ENCODE measurements at places on chromosomes 5 and 9.

DNA sequence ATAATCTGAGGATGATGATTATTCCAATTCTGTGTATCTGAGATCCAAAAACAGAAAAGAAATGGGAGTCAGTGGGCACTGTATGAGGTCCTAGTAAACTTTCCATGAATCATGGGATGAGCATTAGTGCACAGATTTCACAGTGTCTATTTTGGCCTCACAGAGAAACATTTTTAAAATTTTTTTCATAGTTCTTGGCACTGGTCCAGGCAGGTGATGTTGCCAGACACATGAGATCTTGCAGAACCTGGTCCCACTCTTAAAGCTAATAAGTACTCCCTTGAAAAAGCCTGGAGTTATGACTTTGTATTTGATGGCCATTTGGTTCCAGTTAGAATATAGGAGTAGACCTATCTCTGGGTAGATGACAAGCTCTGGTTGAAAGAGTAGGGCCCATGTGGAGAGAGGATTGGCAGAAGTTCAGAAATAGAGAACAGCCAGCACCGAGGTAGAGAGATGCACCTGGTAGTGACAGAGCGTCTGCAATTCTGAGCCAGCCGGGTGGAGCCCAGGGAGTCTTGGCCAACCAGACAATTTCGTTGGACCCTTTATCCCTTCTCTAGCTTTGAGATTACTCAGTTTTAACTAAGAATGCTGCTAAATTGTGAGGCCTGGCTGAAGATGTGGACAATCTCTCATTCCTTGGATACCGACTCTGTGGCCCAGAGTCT is 6.3 kb upstream of the TNFSF15 start:
- DNase-seq, result no peak

- no peak for DNase-seq
Observed at GRCh38 chr5:169873642-169874041, 106.7 kb downstream of the INSYN2B start.

- no peak for DNase-seq
Observed at GRCh38 chr5:161544350-161544765, 2.2 kb downstream of the GABRB2 start.

DNA sequence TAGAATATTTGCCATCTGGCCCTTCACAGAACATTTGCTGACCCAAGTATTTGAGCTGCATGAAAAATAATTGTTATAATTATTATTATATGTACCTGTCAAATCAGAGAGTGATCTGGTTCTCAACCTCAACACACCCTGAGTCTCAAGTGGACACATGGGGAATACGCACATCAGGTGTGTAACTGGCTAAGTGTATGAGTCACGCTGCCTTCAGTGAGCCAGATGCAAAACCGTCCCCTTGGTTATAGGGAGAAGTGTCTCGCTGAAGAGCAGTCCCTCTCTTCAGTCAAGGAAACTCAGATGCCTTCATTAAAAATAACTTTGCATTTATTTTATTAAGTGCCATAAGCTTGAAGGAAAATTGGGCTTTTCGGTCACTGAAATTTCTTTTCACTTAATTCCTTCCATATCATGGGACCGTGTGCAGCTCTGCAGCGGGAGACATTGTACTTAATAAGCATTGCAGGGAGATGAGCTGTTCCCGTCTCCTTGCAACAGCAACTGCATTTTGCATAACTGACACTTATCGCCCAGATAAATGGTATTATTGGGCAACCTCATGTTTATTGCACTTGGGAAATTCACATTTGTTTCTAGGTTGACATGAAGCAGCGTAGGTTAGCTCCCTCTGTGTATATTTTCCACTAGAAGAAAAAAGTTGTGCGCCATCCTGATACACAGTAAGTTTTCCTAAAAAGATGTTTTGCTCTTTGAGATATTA is 512.3 kb upstream of the DAP start:
- DNase-seq, result no peak

GRCh38 chr5:58300346-58300895 is 159.5 kb downstream of the PLK2 start:
- no peak for DNase-seq

DNA sequence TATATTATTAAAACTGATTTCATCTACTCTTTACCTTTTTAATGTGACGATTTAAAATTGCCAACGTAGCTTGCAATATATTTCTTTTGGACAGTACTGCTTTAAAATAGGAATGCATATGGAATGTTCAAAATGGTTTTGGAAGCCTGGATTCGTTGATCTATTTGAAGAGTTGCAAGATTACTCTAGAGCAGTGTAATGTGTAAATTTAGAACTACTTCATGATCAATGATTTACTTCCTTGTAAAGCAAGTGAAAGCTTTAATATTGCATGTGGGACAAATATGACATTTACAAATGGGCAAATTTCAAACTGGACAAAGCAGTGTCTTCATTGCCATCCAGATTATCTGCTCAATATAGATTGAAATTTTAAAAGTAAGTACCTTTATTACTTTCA is 38.3 kb downstream of the PARP8 start:
- no peak for DNase-seq

DNA sequence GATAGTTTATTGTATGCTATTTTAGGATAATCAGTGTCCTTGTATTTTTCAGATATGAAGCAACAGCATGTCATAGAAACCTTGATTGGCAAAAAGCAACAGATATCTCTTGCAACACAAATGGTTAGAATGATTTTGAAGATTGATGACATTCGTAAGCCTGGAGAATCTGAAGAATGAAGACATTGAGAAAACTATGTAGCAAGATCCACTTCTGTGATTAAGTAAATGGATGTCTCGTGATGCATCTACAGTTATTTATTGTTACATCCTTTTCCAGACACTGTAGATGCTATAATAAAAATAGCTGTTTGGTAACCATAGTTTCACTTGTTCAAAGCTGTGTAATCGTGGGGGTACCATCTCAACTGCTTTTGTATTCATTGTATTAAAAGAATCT is 14.5 kb downstream of the CCT5 start:
- no peak for DNase-seq

GRCh38 chr9:91711755-91712601 is 238.1 kb downstream of the ROR2 start:
- DNase-seq, result peak; percentile 70
